ENCODE measurements at places on chromosomes 6 and 20. TPM values are rescaled to one million over a fixed set of nuclear protein-coding genes. Genes with fewer than 3 reads are reported as not detected.

- H3K36me3 ChIP-seq, result no peaks in the 10 kb centered on the region
- no peaks in the 10 kb centered on the region for H3K4me1 ChIP-seq
Measured at GRCh38 chr6:120913486-120913885, 420.8 kb downstream of the TBC1D32 start.

DNA sequence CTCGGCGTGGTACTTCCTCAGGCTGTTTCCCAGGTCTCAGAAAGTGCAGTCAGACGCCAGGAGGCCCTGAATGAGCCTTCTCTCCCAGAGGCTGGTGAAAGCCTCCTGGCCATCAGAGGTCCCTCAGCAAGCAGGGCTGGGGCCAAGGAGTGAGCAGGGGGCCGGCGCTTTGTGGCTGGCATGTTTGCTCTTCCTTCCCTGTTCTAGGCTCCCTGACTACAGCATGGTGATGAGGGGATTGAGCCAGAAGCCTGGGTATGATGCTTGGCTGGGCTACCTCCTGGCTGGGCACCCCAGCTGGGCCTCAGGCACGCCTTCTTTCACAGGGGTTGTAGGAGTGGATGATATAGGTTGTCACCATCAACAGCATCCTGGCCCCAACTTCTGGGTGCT is 11.7 kb upstream of the DNAJC5 start:
- H3K27me3 ChIP-seq, result no peaks in the 10 kb centered on the region
- no peak overlapping the region for H3K4me3 ChIP-seq

DNA sequence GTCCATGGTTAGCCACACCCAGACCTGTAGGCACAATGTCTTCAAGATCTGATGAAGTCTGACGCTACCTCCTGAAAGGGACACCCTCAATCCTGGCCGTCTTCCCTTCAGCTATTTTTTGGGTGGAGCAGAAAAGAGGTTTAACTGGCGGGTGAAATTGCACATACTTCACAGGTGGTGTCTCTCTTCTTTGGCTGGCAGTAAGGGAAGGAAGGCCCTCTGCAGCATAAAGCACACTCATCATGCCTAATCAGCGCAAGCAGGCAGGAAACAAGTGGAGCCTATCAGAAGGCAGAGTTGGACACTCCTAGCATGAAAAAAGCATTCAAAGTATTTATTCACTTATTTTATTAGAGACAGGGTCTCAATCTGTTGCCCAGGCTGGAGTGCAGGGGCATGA is 32.9 kb downstream of the PNLDC1 start:
- no peak overlapping the region for H3K27ac ChIP-seq
- no peaks in the 10 kb centered on the region for H3K36me3 ChIP-seq
- no peak for DNase-seq
- no peaks in the 10 kb centered on the region for H3K27me3 ChIP-seq
- H3K4me1 ChIP-seq, result peaks cover 35% of the 10 kb centered on the region

DNA sequence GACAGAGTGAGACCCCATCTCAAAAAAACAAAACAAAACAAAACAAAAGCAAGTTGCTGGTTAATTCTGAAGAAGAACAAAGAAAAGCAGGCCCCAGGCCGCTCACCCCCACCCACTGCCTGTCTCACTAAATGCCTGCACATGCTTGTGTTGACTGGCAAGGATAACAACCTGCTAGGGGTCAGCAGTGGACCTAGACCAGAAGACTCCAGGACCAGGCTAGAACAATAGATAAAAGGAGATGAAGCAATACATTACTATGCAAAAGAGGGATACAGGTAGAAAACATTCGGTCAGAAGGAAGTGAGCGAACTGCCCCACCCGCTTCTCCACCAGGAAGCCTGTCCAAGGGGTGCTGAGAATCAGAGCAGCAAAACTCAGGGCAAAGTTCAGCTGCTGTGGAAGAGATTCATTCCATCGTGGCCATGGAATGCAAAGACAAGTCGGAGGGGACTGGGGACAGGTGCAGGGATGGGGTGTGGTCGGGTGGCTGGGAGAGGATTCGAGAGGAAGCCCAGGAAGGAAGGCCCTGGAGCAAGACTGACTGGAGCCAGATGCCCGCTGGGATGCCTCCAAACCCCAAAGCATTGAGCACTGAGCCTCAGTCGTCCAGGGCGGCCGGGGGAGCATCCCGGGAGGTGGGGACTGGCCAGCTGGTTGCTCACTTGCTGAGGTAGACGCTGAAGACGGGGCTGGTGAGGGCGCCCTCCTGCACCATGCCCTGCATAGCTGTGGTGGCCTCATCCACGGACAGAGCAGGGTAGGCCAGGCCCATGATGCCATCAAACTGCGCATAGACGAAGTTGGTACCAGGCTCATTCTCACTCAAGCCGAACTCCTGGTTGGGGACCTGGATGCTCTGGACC is 5.3 kb downstream of the PGC start:
- H3K4me3 ChIP-seq, result no peak overlapping the region
- no peak for DNase-seq
- peaks cover 2% of the 10 kb centered on the region for H3K27me3 ChIP-seq
- peaks cover 6% of the 10 kb centered on the region for H3K4me1 ChIP-seq
- no peak overlapping the region for H3K27ac ChIP-seq

DNA sequence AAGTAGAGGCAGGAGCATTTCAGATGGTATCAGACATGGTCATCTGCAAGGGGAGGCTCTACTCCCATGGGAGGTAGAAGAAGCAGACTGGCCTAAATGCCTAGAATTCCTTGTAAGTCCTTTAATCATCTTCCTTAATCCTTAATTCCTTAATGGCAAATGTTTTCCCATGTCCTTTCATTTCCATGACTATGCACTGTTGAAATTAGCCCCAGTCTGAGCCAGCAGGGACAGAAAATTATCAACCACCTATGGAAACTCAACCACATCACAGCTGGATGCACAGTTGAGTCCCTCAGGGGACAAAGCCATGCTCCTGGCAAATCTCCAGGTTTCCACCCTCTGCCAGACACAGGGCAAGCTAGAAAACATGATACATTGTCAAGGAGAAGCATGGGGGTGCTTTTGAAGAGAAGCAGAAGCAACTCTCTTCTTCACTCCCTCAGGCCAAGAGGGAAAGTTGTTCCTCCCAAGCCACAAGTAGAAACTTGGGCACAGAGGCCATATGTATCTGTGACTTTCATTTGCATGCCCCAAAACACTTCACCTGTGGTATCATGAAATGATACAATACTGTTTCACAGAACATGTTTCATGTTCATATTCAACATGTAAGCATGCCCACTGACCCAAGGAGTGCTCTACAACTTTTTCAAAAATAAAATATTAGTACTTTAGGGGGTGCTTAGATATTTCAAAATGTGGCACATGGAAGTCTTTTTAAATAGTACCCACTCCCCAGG is 683.6 kb downstream of the KIF16B start:
- no peak overlapping the region for H3K27ac ChIP-seq
- no peaks in the 10 kb centered on the region for H3K27me3 ChIP-seq
- no peaks in the 10 kb centered on the region for H3K36me3 ChIP-seq

- peaks cover 3% of the 10 kb centered on the region for H3K4me1 ChIP-seq
- peaks cover 60% of the 10 kb centered on the region for H3K27me3 ChIP-seq
- no peak overlapping the region for H3K4me3 ChIP-seq
- no peaks in the 10 kb centered on the region for H3K36me3 ChIP-seq
- no peak overlapping the region for H3K27ac ChIP-seq
- no peak for DNase-seq
Measured at GRCh38 chr6:29826271-29826670, 1.4 kb upstream of the HLA-G start.

DNA sequence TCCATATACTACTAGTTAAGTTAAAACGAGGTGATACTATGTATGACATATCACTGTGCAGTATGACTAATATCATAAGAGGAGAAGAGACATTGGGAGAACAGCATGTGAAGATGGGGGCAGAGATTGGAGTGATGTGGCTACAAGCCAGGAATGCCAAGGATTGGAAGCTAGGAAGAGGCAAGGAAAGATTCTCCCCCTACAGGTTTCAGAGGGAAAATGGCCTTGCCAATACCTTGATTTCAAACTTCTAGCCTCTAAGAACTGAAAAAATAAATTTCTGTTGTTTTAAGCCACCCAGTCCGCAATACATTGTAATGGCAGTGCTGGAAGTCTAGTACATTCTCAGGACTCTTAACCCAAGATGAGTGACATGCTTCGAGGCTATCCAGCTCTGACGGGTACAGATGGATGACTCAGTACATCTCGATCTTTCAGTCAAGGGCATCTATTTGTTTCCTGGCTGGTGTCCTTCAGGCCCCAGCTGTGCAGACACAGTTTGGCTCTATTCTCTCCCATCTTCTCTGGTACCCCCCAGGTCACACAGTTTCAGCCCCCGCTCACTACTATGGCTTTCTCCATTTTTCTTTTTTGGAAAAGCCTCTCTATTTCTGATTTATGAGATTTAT is 55.5 kb upstream of the THEMIS start:
- no peak overlapping the region for H3K27ac ChIP-seq
- H3K4me3 ChIP-seq, result no peak overlapping the region
- no peaks in the 10 kb centered on the region for H3K36me3 ChIP-seq
- H3K4me1 ChIP-seq, result no peaks in the 10 kb centered on the region

GRCh38 chr20:57977569-57977968 is 250.9 kb downstream of the ANKRD60 start:
- peak overlapping the region; percentile 75 for H3K27ac ChIP-seq
- H3K36me3 ChIP-seq, result no peaks in the 10 kb centered on the region
- H3K4me3 ChIP-seq, result no peak overlapping the region
- peaks cover 24% of the 10 kb centered on the region for H3K4me1 ChIP-seq

GRCh38 chr6:124825564-124825963 is 136.7 kb upstream of the RNF217 start:
- H3K4me3 ChIP-seq, result no peak overlapping the region
- H3K27me3 ChIP-seq, result no peaks in the 10 kb centered on the region
- H3K27ac ChIP-seq, result no peak overlapping the region
- no peak for DNase-seq

- H3K27me3 ChIP-seq, result no peaks in the 10 kb centered on the region
- no peak overlapping the region for H3K4me3 ChIP-seq
- no peak overlapping the region for H3K27ac ChIP-seq
- H3K36me3 ChIP-seq, result no peaks in the 10 kb centered on the region
- no peaks in the 10 kb centered on the region for H3K4me1 ChIP-seq
Measured at GRCh38 chr6:140586426-140587061, 1212.1 kb upstream of the CITED2 start.

Gene TFAP2A
- total RNA-seq, result 0.13 TPM

Gene CST9L
- not detected for total RNA-seq

All from muscle of leg (tissue), 16 donors.